ENCODE measurements at places on chromosomes 11 and 22.
A peak's percentile ranks its signal among the peaks of the same experiment; 100 is the strongest.

DNA sequence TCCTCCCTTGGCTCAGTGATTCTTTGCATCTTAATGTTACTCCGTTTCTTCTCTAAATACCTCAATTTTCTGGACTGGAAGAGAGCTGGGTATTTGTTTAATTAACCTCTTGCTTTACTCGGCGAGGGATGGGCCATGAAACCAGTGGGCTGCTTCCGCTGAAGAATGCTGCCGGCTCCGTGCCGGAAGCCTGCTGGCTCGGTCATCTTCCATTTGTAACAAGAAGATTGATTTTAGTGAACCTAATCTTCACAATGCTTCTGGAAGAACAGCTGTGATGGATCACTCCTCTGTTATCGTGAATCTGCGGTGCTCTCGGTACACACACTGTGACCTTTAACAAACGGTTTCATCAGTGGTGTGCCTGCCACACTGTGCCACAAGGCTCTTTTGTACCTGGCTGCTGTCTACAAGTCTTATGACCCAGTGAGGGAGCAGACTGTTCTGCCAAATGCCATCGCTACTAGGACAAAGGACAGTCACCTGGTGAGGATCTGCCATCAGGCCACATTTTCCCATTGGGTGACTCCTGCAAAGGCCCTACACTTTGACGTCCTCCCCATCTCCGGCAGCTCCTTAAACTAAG is 25.3 kb upstream of the PARVB start:
- no peak for DNase-seq

DNA sequence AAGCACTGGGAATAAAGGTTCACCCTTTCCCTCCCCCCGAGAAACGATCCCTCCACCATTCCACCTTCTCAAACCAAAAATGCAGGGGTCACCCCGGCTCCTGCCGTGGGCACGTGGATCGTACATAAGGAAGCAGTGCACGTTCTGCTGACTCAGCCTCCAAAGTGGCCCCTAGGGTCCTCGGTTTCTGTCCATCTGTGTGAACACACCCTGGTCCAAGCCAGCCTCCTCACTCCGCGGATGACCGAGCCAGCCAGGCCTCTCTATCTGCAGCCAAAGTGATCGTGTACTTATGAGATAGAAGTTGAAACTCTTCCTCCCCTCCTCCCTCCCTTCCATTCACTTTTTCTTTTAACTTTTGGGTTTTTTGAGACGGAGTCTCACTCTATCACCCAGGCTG is 16.2 kb downstream of the C11orf24 start:
- no peak for DNase-seq

DNA sequence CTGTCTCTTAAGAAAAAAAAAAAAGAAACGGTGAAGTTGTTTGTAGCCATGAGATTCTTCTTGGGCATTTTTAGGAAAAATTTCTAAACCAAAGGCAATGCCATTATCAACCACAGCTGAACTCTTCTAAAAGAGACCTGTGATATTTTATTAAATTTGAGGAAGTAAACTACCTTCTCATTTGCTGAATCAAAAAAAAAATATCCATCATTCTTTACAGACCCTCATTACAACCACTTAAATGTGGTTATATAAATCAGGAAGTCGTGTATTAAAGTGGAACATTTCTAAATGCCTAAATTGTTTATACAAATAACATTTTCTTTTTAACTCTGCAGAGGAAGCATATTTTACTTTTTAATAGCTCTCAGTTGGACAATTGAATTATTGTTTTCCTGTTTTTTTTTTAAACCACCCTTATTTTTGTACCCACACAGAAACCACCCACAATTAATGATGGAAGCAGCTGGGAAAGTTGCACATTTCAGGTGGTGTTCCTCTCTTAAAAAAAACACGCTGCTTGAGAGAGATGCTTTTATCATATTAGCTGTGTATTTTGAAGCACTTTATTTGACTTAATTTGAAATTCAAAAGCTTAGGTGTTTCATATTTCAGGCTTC is 91.2 kb downstream of the ARHGAP42 start:
- no peak for DNase-seq

DNA sequence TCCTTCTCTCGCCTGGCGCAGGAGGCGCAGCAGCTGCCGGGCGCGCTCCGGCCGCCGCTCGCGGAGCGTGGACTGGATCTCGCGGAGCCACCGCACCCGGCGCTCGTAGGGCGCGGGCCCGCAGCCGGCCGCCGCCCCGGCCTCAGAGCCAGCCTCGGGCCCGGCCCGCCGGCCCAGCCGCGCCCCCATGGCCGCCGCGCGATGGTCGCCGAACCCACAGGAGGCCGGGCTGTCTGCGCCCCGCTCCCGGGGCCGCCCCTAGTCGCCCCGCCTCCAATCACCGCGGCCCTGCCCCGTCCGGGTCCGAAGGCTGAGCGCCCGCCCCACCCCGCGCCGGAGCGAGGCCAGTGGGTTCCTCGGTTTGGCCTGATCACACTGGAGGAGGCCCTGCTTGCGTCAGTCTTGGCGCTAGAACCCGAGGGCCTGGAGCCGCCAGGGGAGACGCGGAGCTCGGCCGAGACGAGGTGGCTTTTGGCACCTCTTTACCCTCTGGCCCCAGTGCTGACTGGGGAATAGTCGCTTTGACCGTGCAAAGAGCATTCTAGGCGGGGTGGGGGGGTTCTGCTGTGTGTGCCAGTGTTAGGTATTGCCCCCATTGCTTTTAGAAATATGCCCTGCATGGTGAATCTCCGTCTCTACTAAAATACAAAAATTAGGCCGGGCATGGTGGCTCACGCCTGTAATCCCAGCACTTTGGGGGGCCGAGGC is at the start of gene LRRC75B:
Gene LRRC75B, minus strand, starts transcription at position 223 of the 708 bp plus-strand sequence. Its CDS starts 34 bp downstream, at position 189.
- no peak for DNase-seq

DNA sequence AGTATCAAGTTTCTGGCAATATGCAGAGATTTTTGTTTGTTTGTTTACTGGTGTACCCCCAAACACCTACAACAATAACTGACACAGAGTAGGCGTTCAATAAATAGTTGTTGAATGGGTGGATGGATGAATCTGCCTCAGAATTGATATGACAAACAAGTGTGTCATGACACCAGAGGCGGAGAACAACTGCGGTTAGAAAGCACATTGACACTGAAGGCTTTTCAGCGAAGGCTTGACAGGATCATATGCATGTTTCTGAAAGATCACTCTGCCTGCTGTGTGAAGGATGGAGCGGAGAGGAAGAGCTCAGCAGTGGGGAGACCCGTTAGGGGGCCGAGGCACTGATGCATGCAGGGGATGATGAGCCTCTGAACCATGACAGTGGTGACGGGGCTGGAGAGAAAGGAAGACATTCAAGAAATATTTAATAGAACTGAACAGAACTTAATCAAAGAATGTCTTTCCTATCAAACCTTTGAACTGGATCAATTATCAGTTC is 108.5 kb upstream of the USP47 start:
- DNase-seq: no peak

- DNase-seq: no peak
These were observed 13.0 kb downstream of the TFIP11 start for GRCh38 chr22:26499188-26499703.

DNA sequence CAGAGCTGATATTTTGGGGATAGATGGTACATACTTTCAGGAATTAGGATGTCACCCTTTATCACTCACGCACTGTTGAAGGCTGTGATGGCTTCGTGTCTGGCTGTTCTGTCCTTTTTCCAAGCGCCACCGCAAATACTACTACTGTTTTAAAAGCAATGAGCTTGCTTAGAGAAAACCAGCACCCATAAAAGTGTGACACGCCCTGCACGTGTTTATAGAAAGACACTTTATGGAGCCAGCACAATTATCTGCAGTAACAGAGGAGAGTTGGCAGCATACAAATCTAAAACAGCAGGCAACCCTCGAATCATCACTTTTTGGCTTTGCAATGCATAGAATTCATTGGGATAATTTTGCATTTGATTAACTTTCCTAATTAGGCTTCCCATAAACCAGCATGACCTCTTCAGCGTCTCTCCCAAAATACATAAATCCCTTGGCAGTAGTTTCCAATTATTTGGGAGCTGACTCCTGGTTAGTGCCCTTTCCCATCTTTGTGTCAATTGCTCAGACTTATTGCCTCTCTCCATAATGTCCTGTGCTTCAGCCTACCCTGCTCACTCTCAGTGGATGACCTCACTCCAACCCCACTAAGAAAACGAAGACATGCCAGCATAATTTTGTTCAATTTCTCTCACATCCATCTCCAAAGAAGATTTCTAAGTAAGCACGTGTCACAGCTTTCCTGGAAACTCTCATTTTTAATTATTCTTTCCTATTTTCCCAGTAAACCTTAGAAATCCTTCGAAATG is 118.7 kb upstream of the LARGE1 start:
- DNase-seq: no peak

DNA sequence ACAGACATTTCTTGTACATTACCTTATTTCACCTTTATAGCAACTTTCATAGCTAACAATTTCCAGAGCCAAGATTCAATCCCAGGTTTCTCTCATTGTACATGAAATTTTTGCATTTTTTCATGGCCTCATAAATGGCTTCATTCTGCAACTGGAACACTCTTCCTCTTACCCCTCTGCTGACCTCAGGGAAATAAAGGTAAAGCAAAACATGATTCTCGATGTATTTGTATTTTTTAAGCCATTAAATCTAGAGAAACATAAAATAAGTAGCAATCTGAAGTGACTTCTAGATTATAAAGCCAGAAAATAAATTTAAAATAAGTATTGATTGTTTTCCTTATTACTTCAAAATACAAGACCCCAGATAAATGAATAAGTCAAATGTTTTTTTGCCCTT is at the start of gene OR5T2:
Gene OR5T2, minus strand, starts transcription at position 101 of the 400 bp plus-strand sequence. CDS start 1,193 bp downstream, outside the sequence.
- DNase-seq: no peak

- DNase-seq: peak; percentile 50
These were observed 14.1 kb downstream of the MIAT start for GRCh38 chr22:26671317-26672059.

Data from activated naive CD4-positive, alpha-beta T cell (primary cell).